ENCODE measurements at places on chromosomes 5 and 9.
A peak's percentile ranks its signal among the peaks of the same experiment; 100 is the strongest.

DNA sequence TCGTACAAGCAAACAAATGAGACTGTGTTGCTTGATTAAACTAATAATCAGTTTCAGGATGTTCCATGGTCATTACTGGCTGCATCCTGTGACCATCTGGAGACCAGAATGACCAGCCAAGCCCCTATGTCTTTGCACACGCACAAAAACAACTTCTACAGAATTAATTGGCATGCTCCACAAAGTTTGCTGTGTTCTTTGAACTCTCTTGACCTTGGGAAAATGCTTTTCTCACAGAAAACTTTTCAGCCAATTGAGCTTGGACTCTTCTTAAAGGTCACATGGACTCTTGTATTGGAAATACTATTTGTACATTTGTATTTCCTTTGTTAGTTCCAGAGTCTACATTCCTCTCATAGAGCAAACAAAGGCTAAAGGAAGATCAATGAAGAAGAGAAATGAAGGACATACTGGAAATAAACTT is 147.8 kb downstream of the ARRDC3 start:
- no peak for DNase-seq

DNA sequence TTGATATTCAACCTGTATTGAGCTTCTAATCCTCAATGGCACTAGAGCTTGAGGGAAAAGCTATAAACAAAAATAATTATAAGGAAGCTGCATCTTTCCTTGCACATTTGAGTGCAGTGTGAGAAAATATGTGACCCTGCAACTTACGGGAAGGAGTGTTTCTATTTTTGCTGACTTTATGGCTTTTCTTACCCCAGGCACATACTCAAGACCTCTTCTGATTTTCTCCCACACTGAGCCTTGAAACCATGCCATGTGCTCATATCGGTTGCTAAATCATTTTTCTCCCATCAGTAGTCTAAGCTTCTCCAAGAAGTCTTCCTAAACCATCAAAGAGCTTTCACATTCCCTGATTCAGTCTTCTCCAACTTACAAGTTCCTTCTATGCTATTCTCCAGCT is 91.5 kb downstream of the CDH6 start:
- DNase-seq, result no peak

DNA sequence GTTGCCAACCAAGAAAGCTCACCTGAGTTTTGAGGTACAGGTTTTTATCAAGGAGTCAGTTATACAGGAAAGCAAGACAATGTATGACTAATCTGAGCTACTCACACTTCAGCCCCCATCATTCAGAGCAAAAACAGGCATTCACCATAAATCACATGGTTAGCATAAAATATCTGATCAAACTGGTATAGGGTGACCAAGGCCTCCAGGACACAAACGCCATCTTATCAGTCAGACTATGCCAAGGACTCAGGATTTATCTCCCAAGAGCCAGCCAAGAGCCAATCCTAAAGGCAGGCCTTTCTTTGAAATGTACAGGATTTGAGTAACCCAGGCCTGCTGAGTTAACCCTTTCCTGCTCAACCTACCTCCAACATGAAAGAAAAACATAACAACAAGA is 313.0 kb upstream of the NREP start:
- peak; percentile 7 for DNase-seq

DNA sequence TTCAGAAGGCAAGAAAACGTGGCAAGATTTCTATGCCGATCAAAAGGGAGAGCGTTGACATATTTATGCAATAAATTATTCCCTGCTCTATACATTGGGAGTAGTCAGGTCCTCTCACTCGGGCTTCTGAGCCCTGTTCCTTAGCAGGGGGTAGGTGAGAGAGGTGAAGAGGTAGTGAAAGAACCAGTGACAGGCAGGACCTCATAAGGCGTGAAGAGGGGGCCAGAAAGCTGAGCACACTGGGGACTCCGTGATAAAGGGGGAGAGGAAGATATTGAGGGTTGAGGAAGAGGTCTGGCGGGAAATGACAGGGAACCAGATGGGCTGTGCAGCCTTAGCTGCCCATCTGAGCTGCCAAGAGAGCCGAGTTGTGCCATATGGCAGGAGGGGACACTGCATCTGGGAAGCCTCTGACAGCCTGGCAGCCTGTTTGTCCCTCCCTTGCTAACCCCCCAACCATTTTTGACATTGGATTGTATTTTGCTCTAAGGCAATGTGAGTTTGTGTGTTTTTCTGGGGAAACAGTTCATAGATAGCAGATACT is 782 bp upstream of the CDC20B start:
- no peak for DNase-seq

DNA sequence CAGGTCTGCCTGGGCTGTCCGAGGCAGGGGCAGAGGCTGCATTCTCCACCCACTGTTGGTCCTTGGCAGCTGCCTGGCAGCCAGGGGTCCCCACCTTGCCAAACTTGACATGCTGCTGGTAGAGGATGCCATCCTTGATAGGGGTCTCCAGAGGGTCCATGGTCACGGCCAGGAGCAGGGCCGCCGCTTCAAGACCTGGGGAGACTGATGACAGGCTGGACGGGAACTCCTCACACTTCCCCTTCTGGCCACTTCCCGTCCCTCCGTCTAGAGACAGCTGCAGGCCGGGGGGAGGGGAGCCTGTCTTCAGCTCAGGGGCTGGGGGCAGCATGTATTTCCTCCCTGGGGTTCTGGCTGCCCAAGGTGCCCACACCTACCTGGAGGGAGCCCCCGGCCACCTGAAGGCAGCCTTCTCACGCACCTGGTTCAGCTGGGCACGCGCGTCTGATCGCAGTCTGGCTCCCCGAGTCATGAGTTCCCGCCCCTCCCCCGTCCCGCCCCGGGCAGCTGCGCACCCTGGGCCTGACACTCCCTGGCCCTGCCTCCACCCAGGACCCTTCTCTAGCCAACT is at the start of gene DOK3:
Gene DOK3 (minus strand): TSS at position 446 of the 571 bp plus-strand sequence. CDS start 286 bp downstream, at position 160.
- no peak for DNase-seq

DNA sequence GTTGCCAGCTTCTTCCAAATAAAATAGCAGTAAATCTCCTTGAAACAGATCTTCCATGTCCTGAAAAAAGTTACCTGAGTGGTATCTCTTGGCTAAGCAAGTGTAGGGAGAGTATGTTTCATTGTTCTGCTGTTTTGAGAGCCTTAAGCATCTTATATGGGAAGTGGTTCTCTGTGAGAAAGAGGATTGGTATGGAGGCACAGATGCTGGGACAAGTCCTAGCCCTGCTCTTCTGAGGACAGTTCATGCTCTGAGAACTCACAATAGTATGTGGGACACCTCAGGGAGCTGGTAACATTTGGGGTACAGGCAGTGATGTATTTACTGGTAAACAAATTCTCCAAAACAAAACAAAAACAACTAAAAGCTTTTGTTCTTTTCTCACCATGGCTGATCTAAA is 2.0 kb downstream of the PPP3R2 start:
- DNase-seq, result no peak

GRCh38 chr9:108396193-108396592 is 459.6 kb downstream of the ACTL7B start:
- no peak for DNase-seq

- DNase-seq, result peak; percentile 50
Observed at GRCh38 chr9:86464242-86464641, 110.0 kb upstream of the TUT7 start.

- no peak for DNase-seq
Observed at GRCh38 chr9:90141723-90142122, 500.9 kb downstream of the DIRAS2 start.

DNA sequence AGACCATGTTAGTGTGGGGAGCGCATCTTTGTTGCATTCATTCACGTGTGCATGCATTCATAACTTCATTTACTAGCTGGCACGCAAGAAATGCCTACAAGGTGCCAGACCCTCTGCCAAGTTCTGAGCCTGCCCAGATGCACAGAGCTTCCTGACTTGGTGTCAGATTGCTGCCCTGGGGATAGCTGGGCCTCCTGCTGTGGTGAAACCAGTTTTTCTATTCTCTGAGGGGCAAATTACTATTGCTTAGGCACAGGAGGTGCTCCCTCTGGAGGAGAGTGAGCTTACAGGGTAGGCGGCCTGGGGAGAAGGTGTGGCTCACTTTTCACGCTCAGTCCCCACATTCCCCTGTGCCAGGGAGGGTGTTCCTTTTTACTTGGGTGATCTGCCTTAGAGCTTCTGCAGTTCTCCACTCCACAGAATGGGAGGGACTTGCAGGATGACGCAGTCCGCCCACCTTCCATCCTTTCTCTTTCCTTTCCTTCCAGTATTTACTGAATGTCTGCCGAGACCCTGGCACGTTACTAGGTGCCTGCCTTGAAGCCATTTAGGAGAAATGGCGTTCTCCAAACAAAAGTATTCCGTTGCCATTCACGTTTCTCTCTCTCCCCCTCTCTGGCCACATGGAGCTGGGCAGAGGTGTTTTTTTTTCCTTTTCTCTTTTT is 27.9 kb upstream of the CTNNA1 start:
- DNase-seq, result peak; percentile 98

GRCh38 chr9:123735376-123735775 is 194.6 kb downstream of the DENND1A start:
- DNase-seq, result no peak

DNA sequence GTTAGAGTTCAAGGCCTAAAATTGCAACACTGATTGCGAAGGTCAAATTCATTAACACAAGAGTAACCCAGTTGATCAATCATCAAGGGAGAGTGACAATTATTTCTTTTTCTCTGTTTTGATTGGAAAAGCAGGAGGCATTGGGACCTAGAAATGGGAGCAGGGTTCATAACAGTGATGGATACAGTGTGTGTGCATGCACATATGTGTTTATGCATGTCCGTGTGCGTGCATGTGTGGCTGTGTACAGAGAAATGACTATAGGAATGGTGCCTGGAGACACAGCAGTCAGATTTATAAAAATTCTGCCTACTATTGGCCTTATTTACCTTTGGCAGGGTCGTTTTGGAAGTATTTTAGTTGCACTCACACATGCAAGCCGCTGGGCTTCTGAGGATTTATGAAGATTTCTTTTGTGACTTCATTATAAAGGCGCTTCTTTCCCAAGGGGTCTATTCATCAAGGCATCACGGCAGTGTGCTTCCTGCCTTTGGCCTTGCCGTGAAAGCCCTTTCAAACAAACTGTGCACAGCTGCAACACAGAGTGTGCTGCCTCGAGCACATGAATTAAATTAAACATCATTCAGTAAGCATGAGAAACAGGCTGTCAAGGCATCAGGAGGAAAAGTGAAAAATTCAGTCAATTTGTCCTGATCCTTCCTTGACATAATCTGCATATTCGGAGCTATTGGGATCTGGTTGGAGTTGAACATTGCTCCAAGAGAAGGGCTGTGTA is 122.8 kb upstream of the PUM3 start:
- no peak for DNase-seq

- peak; percentile 6 for DNase-seq
Observed at GRCh38 chr5:52809884-52810283, 22.2 kb downstream of the ITGA1 start.

DNA sequence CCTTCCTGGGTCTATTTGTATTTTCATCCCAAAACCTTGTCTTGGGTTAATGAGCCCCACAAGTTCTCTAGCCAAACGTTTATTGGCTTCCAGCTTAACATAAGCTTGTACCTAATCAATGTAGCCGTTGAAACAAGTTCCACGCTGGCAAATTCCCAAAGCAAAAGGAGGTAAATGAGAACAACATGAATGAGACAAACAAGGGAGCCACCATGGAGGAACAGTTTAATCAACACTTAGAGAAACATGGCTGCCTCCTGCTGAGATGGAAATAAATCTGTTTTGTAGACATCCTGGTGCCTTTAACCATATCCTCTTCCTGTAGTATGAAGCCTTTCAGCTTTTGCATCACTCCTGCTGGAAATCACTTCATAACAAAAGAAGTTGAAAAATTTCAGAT is 166.6 kb upstream of the NFIB start:
- no peak for DNase-seq

GRCh38 chr5:5278201-5278814 is 138.2 kb downstream of the ADAMTS16 start:
- no peak for DNase-seq

- DNase-seq, result no peak
Observed at GRCh38 chr9:126794441-126794840, 10.4 kb upstream of the ZBTB43 start.

DNA sequence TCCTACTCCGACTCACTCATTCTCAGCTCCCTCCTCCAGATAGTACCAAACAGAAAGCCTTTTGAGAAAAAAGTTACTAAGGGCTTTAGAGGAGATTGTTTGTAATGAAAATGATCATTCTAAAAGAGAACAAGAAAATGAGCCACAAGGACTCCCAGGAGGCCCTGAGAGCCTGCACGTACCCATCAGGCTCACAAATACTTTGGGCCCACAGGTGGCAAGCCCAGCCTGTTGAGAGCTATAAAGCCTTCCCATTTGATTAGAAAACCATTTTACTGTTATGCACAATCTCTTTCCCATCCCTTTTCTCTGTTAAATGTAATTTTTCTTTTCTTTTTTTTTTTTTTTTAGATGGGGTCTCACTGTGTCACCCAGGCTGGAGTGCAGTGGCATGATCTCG is 136.1 kb downstream of the LHFPL2 start:
- no peak for DNase-seq

DNA sequence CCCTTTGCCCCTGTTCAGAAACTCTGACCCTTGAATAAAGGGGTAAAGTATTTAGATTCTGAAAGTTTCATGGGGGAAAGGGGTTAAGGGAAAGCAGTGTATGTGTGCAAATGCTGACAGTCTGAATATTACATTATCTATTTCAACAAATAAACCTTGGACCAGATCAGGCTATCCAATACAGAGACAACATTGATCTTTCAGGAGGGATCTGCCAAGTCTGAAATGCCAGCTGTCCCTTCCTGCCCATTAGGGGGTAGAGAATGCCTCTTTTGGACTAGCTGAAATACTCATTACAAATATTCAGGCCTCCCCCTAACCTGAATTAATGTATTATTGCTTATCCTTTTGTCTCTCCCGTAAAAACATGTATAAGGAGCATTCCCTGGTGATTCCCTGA is 219.5 kb downstream of the NR3C1 start:
- DNase-seq, result no peak

DNA sequence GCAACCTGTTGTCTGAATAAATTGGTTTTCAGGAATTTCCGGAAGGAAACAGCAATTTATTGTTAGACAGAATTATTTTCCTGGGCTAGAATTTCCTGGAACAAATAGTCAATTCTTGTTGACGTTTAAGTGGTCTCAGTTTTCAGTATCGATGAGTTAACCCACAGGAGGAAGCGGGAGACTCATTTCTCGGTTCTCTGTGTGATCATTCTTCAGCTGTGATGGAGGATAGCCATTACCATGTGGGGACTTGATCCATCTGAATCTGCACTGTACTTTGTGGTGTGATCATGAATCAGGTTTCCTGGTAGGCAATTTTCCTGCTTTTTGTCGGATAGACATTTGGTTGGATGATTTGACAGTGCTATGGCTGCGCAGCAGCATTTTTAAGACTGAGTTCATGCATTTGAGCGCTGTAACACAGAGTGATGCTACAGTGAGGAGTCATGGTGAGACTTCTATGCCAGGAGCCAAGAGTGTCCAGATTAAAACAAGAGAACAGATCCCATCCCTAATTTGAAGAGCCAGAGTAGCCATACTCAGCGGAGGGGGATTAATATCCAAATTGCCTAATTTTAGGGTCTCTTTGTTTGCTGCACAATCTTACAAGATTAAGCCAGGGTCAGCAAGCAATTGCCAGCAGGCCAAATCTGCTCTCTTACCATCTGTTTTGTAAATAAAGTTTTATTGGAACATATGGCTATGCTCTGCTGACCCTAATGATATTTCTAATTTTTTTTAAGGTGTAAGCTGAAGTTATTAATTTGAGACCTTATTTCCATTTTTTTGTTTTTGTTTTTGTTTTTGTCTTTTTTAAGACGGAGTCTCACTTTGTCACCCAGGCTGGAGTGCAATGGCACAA is 355.9 kb downstream of the RAB3C start:
- DNase-seq, result no peak
